ENCODE measurements at places on chromosomes 11 and 22. TPM values are rescaled to one million over a fixed set of nuclear protein-coding genes. Genes with fewer than 3 reads are reported as not detected.

The OR5A1 gene
- not detected for total RNA-seq

GRCh38 chr11:111454561-111455192 lies 57.5 kb downstream of the BTG4 start:
- DNase-seq, result no peak

DNA sequence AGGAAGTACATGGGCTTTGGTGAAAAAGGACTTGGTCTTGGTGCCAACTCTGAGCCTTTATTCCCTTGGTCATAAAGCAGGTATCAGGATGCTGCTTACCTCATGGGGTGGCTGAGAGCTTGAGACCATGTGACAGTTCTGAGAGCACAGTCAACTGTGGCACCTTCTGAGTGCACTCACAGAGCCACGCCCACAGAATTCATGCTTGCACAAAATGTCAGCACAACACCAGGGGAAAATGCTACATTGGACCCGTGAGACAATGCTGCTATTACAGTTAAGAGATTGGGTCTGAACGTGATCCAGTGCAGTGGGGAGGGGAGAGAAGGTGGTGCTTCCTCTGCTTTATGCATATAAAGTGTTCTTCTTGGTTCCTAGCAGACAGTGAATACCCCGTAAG lies 79.5 kb upstream of the SPON1 start:
- no peaks in the 10 kb centered on the region for H3K36me3 ChIP-seq
- no peak overlapping the region for H3K4me3 ChIP-seq
- no peak overlapping the region for H3K27ac ChIP-seq
- H3K27me3 ChIP-seq, result no peaks in the 10 kb centered on the region
- H3K4me1 ChIP-seq, result no peaks in the 10 kb centered on the region
- DNase-seq, result no peak

DNA sequence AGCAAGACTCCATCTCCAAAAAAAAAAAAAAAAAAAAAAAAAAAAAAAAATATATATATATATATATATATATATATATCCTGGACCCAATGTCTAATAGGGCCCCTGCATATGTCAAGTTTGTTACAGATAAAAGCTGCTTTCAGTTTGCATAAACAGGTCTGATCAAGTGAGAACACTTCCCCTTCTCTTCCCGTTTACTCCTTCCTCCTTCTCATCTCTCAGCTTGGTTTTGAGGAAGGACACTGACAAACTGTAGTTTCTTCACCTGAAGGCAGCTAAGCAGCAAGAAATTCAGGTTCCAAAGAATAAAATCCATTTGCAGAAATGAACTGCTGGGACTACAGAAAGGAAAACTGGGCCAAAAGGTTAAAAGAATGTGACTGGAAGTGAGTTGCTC lies 11.7 kb downstream of the THOC5 start:
- no peak for DNase-seq
- H3K36me3 ChIP-seq, result peaks cover 4% of the 10 kb centered on the region
- H3K27me3 ChIP-seq, result no peaks in the 10 kb centered on the region
- H3K4me3 ChIP-seq, result no peak overlapping the region
- H3K27ac ChIP-seq, result no peak overlapping the region

DNA sequence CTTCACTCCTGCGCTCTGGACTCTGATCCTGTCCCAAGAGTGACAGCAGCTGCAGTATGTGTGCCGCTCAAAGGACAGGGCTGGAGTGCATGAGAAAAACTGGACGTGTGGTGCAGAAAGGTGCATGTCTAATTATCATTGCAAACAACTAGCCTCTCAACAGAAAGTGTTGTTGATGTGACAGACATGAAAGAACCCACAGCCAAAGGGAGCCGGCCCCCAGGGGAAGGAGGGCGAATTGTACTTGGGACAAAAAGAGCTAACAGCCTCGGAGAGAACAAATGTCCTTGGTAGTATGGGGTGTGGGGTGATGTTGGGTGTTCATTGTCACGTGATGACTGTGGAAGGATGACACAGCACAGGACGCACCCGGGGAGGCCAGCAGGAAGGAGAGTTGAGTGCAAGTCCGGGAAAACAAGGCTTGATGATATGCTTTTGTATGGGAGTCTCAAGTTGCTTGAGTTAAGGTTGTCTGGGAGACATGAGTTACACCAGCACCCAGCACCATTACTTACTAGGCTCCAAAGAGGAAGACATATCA lies 325.5 kb downstream of the NTM start:
- no peak for DNase-seq
- H3K36me3 ChIP-seq, result no peaks in the 10 kb centered on the region
- H3K27me3 ChIP-seq, result no peaks in the 10 kb centered on the region
- no peak overlapping the region for H3K27ac ChIP-seq

DNA sequence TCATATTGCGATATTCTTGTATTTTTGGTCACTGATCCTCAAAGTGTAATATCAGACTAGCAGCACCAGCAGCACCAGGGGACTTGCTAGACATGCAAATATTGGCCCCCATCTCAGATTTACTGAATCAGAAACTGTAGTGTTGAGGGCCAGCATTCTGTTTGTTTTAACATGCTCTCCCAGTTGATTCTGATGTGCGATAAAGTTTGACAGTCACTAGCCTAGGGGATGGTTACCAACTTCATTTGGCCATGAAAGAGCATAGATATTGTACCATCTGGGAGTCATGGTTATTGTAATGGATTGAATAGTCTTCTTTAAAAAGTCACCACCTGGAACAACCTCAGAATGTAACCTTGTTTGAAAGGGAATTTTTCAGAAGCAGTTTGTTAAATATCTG lies 1090.4 kb upstream of the RAG2 start:
- H3K4me1 ChIP-seq, result no peaks in the 10 kb centered on the region
- no peak overlapping the region for H3K4me3 ChIP-seq
- no peaks in the 10 kb centered on the region for H3K27me3 ChIP-seq

DNA sequence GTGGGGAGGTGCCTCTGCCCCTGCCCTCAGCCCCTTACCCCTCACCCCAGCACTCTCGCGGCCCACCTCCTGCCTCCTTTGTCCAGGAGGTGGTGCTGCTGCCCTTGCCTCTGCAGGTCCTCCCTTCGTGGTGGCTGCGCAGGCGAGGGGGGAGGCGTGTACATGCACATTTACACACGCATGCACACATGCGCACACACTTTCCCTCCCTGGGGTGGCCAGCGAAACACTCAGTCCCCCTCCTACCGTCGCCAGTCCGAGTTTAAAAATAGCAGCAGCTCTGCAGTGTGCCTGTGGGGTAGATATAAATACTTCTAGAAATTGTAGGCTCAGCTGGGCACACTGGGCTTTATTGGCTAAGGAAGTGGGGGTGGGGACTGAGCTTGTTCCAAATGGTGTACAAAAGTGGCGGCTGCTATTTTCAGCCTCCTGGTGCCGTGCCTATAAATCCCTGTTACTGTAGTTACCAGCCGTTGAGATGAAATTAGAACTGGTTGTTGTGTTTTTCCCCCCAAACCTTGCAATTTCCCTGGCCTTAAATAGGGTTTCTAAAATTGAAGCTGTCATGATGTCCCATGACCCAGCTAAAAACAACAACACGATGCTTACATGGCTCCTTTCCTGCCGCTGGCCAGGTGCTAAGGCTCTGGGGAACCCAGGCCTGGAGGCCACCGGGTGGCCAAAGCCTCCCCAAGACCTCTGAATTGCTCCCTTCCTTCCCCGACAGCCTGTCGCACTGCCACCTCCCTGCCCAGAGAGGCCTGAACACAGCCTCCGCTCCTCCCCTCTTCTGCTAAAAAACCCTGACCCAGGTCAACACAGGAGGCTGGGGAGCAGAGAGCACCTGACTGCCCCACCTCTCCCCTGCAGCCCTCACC lies 12.4 kb downstream of the PICK1 start:
- no peaks in the 10 kb centered on the region for H3K27me3 ChIP-seq
- peak; percentile 85 for DNase-seq
- no peaks in the 10 kb centered on the region for H3K36me3 ChIP-seq
- H3K27ac ChIP-seq, result peak overlapping the region; percentile 99
- peak overlapping the region; percentile 48 for H3K4me3 ChIP-seq

DNA sequence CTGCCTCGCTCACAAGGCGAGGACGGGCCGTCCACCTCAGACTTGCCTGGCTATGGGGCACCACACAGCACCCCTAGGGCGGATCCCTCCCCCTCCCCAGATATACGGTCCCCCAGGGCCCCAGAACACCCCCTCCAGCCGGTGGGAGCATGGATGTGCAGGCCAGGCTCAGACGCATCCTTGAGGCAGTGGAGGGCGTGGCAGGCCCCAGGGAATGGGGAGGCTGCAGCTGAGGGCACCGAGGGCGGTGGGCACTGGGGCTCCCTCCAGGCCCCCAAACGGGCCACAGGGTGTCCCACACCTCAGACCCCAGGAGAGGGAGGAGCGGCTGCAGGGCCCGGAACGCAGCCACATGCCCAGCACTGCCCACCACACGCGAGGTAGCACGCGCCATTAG lies 12.1 kb downstream of the TTLL8 start:
- DNase-seq, result no peak
- no peak overlapping the region for H3K4me3 ChIP-seq
- no peak overlapping the region for H3K27ac ChIP-seq
- H3K4me1 ChIP-seq, result no peaks in the 10 kb centered on the region
- no peaks in the 10 kb centered on the region for H3K27me3 ChIP-seq

GRCh38 chr11:32092581-32093170 lies 1.8 kb downstream of the RCN1 start:
- H3K27me3 ChIP-seq, result no peaks in the 10 kb centered on the region
- no peak for DNase-seq
- no peak overlapping the region for H3K27ac ChIP-seq

The TPBGL gene
- not detected for total RNA-seq

GRCh38 chr11:19079643-19080440 lies 19.3 kb upstream of the MRGPRX2 start:
- H3K4me1 ChIP-seq, result peaks cover 4% of the 10 kb centered on the region
- DNase-seq, result peak; percentile 19
- no peak overlapping the region for H3K4me3 ChIP-seq
- no peaks in the 10 kb centered on the region for H3K27me3 ChIP-seq
- no peak overlapping the region for H3K27ac ChIP-seq
- H3K36me3 ChIP-seq, result no peaks in the 10 kb centered on the region

GRCh38 chr11:33452836-33453624 lies 195.8 kb downstream of the HIPK3 start:
- DNase-seq, result no peak
- no peaks in the 10 kb centered on the region for H3K4me1 ChIP-seq
- H3K36me3 ChIP-seq, result no peaks in the 10 kb centered on the region
- no peaks in the 10 kb centered on the region for H3K27me3 ChIP-seq
- H3K4me3 ChIP-seq, result no peak overlapping the region

- H3K4me1 ChIP-seq, result peaks cover 9% of the 10 kb centered on the region
- no peak for DNase-seq
- no peak overlapping the region for H3K27ac ChIP-seq
- H3K36me3 ChIP-seq, result no peaks in the 10 kb centered on the region
Measured at GRCh38 chr11:78149646-78150045, 10.2 kb upstream of the ALG8 start.

DNA sequence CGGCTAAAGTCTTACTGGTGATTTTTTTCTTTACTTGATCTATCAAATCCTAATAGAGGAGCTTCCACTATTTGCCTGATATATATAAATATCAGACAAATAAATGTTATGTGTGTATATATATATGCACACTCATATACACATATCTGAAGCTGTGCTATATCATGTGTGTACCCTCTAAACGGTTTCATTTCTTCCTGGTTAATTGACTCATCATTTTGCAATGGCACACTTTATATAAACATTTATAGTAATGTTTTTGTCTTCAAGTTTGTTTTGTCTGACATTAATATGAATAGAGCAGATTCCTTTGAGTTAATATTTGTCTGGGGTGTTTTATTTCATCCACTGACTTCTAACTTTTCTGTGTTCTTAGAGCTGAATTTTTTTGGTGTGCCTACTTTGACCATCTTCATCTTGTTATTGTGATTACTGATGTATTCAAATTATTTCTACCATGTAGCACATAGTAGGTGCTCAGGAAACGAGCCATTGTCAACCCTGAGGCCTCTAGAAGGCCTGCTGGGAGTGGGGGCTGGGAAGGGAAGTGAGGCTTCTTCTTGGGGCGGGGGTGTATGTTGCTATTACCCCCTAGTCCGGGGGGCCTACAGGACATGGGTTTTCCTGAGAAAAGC lies 82.6 kb downstream of the LRRC32 start:
- H3K27ac ChIP-seq, result peak overlapping the region; percentile 63
- DNase-seq, result no peak
- no peaks in the 10 kb centered on the region for H3K36me3 ChIP-seq
- H3K4me1 ChIP-seq, result peaks cover 8% of the 10 kb centered on the region
- H3K27me3 ChIP-seq, result no peaks in the 10 kb centered on the region

DNA sequence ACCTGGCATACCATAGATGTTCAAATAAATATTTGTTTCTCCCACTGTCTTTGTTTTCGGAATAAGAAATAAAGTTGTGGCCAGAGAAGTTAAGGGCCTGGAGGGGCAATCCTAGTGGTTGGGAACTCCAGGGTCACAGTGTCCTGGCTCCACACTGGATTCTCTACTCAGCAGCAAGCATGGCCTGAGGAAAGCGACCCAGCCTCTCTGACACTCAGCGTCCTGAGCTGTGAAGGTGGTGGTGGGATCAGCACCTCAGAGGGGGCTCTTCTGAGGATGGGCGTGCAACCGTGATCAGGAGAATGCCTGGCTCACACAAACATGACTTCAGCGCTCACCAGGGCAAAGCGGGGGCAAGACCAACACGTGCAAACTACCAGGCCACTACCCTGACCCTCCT lies 59.9 kb downstream of the LARGE1 start:
- H3K36me3 ChIP-seq, result no peaks in the 10 kb centered on the region
- H3K4me3 ChIP-seq, result no peak overlapping the region
- H3K27ac ChIP-seq, result no peak overlapping the region
- H3K4me1 ChIP-seq, result peaks cover 25% of the 10 kb centered on the region
- DNase-seq, result no peak
- H3K27me3 ChIP-seq, result no peaks in the 10 kb centered on the region

- no peak for DNase-seq
- H3K27me3 ChIP-seq, result peaks cover 17% of the 10 kb centered on the region
- no peaks in the 10 kb centered on the region for H3K4me1 ChIP-seq
Measured at GRCh38 chr11:61762223-61762615, 9.8 kb downstream of the MYRF start.

- no peak overlapping the region for H3K27ac ChIP-seq
- no peak overlapping the region for H3K4me3 ChIP-seq
- peaks cover 2% of the 10 kb centered on the region for H3K27me3 ChIP-seq
- H3K4me1 ChIP-seq, result no peaks in the 10 kb centered on the region
- H3K36me3 ChIP-seq, result no peaks in the 10 kb centered on the region
Measured at GRCh38 chr11:117966908-117967307, 19.3 kb upstream of the IL10RA start.

DNA sequence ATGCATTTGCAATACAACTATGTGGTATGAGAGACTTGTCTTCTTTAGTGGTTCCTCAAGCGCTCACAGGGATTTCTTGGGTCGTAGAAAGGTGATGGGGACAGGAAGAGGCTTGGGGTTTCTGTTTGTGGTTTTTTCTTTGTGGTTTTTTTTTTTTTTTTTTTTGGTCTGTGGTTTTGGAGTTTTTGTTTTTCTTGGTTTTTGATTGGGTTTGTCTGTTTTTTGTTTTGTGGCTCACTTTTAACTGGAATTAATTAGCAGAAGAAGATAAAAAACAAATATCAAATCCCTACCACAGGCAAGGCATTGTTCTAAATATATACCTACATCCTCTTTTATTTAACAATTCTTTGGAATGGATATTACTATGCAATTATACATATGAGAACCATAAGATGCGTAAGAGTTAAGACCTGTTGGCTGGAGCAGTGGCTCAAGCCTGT lies 5.5 kb downstream of the TTC28 start:
- peaks cover 5% of the 10 kb centered on the region for H3K4me1 ChIP-seq
- no peak overlapping the region for H3K4me3 ChIP-seq
- DNase-seq, result no peak
- no peak overlapping the region for H3K27ac ChIP-seq
- no peaks in the 10 kb centered on the region for H3K27me3 ChIP-seq

GRCh38 chr11:3783611-3784010 lies 13.7 kb downstream of the NUP98 start:
- no peak for DNase-seq
- peaks cover 15% of the 10 kb centered on the region for H3K36me3 ChIP-seq
- H3K27ac ChIP-seq, result no peak overlapping the region
- peaks cover 22% of the 10 kb centered on the region for H3K4me1 ChIP-seq
- no peak overlapping the region for H3K4me3 ChIP-seq
